ENCODE measurements at places on chromosomes 3 and 15.

DNA sequence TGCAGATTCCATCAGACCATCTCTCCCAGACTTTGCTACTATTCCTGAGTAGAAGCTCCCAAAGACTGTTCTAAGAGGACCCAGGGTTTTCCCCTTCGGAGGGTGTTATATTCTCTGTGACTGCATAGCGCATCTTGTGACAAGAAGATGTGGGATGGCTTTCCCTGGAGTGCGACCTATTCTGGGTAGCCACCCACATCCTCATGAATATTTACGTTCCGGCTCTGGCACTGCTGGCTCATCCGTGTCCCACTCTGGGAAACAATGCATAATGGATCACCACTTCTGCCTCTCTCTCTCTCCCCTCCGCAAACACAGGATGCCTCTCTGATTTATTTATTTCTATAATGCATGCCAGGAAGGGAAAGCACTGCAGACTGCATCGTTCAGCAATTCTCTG, 166.1 kb downstream of the PYDC2 start:
- peak; percentile 3 for DNase-seq

DNA sequence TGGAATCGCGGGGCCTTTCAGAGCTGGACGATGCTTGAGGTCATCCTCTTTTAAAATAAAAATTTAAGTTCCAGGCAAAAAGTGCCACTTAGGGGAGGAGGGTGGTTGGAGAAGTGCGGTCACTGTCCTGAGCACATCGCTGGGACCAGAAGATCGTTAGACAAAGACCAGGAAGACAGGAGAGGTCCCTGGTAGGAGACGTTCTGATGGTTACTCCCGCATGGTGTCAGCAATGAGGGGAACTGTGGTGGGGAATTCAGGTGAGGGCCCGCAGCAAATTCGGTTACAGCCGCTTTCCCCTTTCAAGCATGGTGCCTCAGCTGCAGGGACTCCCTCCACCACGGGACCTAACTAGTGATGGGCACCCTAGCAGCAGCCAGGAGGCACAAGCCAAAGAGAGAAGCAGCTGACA, 1.0 kb upstream of the ISY1 start:
- DNase-seq: no peak

DNA sequence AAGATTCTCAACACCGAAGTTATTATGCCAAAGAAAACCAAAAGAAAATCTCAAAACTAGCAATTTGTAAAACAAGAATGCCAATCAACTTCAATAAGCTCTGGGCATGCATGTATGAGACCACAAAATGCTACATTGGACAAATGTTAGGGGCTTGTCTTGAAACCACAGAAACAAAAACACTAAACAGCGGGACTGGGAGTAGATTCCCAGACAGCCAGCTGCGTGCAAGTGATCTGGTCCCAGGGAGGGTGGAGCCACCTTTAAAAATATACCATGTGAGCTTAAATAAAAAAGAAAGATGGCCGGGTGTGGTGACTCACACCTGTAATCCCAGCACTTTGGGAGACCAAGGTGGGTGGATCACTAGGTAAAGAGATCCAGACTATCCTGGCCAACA, 163.6 kb upstream of the PRICKLE2 start:
- no peak for DNase-seq

- no peak for DNase-seq
These were observed 26.6 kb downstream of the SEMA7A start for GRCh38 chr15:74406992-74407705.

DNA sequence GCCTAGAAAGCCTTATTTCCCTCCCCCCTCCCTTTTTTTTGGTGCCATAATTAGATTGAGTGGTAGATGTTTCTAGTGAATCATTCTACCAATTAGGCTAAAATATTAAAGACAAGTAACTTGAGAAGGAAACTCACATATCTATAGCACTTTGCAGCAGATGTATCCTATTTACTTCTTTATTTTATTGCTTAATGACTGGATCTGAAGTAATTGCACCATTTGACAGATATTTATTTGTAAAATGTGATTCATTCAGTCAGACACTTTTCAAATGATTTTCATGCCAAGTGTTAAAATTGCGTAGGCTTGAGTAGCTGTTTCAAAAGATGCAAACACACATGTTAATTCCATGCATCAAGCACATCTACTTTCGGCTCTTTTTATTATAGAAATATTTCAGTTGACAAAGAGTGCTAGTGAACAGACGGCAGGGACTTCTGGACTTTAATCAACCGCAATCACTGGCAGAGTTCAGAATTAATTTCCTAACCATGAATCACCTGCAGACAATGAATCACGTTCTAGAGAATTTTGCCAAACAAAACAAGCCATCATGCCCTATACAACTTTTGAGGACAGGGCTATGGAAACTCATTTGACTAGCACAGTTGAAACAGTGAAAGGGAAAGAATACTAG, 636.8 kb downstream of the MECOM start:
- DNase-seq: no peak

DNA sequence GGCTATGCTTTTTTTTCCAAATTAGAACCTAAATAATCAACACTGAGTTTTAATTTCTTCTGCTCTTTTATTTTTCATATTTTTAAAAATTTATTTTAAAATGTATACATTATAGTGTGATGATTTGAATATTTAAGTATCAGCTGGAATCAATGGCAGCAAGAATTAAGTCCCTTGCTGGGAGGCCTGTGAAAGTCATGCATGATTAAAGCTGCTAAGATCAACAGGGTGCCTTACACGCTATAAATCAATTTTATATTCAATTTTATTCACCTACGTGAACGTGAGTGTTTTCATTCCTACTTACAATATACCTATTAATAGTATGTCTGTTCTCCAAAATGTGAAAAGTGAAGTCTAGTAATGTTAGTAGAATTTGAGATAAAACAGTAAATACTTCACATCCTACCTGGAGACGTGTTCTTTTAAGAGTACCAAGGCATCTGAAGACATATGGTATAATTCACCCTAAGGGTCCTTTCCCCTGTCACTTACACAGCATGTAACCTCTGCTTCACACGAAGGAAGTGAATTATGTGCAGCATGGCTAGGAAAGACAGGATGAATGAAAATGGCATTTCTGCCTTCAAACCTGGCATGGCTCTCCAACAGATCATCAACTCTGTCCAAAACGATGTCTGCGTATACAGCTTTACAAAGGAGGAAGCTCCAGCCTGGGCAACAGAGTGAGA, 640.4 kb upstream of the ROBO1 start:
- DNase-seq: no peak

- DNase-seq: no peak
These were observed 196.8 kb upstream of the MBNL1 start for GRCh38 chr3:152071924-152072323.

- DNase-seq: no peak
These were observed 575.7 kb upstream of the ZNF717 start for GRCh38 chr3:76361010-76361409.

- DNase-seq: no peak
These were observed 140.5 kb upstream of the SGO1 start for GRCh38 chr3:20326541-20326940.

DNA sequence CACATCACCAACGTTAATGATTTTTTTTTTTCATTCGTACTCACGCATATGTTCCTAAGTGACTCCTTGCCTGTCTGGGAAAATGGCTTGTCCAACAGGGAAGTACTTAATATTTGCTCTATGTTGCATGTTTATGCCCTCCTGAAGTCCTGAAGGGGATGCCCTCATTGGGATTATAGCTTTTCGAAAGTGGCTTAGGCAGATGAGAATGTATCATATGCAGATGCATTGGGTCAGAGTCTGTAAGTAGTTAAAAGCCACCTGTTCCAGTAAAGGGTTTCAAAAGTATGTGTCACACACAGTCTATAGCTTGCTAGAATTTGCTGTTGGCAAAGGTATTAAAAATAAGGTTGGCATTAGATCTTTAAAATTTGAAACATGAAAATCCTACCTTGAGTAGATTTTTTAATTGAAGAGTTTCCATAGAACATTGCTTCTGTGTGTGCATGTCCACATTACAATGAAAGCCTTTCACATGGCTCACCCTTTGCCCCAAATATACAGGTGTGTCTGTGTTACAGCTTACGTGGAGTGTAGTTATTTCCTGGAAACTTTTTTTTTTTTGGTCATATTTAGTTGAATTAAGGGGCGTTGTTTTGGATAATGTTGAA, 2.1 kb downstream of the ABHD17C start:
- DNase-seq: no peak

DNA sequence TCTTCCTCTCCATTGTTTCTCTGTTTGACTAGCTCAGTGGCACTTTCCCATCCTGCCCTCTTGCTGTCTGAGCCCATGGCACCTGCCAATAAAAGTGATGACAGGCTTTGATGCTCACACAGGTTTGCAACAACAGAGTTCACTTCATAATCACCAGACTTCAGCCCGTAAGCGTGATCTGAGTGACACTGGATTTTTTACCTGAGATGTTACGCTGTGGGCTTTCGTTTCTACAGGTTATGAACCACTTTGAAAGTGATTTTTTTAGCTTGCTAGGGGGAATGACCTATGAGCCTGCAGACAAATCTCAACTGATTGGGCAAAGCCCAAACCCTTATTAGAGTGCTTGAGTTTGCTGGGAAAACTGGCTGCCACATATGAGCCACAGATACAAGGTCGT, 173.9 kb upstream of the ICE2 start:
- no peak for DNase-seq

- no peak for DNase-seq
These were observed 54.0 kb downstream of the CHCHD6 start for GRCh38 chr3:126758026-126758425.

DNA sequence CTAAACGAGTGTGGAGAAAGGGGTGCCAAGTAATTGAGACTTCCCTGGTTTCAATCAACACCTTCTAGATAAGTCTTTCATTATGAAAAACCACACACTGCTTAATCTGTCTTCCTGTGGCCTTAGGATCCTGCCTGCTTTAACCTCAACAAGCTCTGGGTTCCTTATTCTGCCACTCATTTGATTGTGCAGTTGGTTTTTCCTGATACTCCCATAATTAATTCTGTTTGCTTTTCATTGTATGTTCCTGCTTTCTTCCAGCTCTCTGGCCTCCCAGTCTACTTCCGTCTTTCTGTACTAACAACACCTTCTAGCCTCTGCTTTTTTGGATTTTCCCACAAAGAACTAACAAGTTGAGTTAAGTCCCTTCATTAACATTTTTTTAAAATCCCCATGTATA, 20.2 kb upstream of the GCNT3 start:
- DNase-seq: no peak

GRCh38 chr3:100389025-100389424, 11.9 kb downstream of the TOMM70 start:
- no peak for DNase-seq

DNA sequence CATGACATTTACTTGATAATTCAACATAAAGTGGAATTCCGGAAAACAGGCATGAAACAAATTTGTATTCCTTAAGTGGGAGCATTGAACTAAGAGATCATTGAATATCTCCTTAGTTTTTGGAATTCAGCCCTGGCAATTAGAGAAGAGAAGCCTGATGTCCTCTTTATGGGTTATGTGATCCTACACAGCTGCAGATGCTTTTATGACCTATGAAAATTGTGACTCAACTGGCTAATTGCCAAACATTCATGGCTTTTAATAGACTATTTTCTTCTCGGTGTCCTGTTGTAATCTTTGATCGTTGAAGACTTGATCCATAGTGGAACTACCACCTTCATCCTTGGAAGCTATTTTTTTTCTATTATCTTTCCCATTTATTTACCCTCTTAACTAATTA, 46.1 kb downstream of the AGBL1 start:
- DNase-seq: no peak

DNA sequence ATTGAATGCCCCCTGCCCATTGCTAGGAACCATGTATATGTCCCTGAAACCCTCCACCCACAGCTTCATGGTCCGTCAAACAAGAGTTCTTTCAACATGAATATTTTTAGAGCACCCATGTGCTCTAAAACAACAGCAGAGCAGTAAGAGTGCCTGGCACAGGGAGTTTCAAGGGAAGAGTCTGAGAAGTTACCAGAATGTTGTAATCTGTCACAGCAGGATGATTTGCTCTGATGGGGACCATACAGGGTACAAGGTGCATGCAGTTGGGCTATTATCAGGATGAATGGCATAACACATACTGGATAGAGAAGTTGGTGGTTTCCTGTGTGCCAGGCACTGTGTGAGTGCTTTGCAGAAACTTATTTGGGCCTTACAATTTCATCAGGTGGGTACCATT, 27.8 kb upstream of the FLNB start:
- DNase-seq: no peak

DNA sequence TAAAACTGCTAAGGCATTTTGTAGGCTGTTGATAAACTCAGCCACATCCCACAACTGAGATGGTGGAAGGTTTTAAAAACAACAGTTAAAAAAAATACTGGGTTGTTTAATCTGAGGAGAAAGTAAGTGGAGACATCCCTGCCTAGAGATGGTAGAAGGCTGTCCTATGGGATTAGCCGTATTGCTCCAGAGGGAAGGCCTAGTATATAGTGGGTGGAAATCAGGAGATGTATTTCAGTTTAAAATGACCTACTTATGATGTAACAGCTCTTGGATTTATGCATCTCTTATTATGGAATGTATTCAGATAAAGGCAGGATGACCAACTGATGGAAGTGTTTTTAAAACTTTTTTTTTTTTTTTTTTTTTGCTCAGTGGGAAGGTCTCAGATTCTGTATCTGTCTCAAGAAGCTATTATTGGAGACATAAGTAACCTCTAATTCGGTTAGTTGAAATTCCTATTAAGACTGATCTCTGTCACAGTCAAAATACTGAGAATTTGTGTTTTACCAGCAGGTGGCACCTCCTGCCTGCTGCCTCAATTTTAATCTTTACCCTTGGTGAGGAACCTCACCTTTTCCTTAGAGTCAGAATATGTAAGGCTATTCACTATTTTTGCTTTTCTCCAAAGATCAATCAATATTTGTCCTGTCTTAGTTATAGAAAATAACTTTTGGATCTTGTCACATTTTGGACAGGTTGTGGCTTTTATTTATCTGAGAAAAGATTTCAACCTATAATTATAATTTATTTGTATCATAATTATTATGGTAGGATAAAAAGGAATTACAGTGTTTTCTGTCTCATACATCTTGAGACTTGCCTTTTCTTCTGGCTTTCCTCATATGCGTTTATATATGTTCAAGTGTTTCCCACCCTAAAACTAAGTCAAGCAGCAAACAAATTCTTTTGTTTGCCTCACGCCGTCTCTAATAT, 63.0 kb downstream of the VPS8 start:
- peak; percentile 10 for DNase-seq

GRCh38 chr3:19539518-19540392, 391.4 kb downstream of the KCNH8 start:
- DNase-seq: no peak

GRCh38 chr3:86790884-86791549, 199.9 kb downstream of the VGLL3 start:
- no peak for DNase-seq

DNA sequence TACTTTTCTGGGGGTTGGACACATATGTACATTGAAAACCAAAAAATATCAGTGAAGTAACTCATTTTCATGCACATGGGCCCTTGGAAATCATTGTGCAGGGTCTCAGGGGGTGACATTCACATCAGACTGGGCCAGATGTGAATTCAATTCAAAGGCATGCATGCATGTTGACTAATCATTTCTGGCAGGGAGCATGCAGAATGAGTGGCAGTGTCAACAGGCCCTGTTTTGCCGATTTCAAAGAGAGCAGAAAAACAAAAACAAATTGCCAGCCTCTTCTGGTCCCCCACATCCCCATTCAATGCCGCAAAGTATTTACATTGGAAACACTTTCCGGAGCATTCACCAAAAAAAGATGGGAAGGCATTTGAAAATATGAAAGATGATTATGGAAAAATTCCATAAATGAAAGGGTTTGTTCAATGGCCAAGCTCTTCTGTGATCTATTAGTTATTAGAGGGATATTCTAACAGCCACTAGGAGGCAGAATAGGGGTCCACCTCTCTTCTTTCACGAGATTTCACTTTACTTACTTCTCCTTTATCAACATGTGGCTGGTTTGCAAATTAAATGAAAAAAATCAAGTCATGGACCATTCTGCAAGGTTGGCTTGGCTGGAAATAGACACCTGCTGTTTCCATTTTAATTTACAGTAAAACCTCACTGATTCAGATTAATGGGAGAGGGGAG, 119.9 kb upstream of the FEZF2 start:
- no peak for DNase-seq

Measured in NCI-H187 (cell line).